Kidney epithelial cell (primary cell): ENCODE measurements at places on chromosomes 6 and 20.

DNA sequence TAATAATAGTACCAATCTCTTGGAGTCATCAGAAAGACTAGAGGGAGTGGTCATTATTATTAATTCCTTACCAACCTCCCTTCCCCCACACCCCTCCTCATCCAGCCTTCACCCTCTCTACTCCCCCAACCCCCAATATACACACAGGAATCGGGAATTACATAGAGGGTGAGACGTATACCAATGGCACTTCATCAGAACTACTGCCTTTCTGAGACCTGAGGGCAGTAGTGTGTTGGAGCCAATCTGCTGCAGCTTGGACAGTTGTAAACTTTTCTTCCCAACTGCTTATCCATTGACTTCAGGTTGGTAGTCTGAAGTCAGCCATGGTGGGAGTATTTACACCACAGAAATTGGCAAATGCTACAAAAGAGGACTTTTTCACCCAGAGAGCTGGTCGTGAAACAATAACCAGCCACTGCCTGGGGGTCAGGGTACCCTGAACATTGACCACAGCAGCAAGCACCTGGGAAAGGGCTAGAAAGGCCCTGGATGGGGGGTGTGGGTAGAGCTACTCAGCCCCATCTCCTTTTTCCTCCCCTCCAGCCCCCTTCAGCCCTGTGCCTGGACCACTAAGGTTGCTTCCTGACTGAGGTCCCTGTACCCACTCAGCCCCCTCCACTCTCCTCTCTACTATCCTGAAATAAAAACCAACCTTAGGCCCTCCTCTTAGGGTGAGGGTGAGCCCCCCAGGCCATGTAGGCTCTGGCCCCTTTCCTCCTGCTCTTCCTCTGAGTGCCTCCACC lies 161.5 kb downstream of the MRPL14 start:
- no peak for DNase-seq

GRCh38 chr6:157133856-157134255 lies 189.5 kb downstream of the TMEM242 start:
- no peak for DNase-seq

- DNase-seq, result no peak
Observed at GRCh38 chr6:146402476-146402875, 141.2 kb upstream of the RAB32 start.

DNA sequence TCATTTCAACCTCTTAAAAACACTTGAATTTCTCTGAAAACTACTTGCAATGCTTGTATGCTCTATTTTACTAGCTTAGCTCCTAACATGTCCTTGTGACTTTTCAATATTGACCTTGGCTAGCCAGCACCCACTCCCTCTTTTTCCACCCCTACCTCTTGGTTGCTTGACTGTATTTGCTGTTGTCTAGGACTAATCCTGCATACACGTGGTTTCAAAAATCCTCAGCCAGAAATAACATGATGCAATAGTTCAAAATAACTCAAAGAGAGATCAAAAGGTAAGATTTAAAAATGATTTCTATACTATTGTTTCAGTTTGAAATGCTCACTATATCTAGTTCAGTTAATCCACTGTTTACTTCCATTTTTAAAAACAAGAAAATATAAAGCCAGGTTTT lies 102.3 kb upstream of the TBX18 start:
- no peak for DNase-seq

GRCh38 chr6:94041945-94042709 lies 622.8 kb upstream of the EPHA7 start:
- DNase-seq, result no peak

DNA sequence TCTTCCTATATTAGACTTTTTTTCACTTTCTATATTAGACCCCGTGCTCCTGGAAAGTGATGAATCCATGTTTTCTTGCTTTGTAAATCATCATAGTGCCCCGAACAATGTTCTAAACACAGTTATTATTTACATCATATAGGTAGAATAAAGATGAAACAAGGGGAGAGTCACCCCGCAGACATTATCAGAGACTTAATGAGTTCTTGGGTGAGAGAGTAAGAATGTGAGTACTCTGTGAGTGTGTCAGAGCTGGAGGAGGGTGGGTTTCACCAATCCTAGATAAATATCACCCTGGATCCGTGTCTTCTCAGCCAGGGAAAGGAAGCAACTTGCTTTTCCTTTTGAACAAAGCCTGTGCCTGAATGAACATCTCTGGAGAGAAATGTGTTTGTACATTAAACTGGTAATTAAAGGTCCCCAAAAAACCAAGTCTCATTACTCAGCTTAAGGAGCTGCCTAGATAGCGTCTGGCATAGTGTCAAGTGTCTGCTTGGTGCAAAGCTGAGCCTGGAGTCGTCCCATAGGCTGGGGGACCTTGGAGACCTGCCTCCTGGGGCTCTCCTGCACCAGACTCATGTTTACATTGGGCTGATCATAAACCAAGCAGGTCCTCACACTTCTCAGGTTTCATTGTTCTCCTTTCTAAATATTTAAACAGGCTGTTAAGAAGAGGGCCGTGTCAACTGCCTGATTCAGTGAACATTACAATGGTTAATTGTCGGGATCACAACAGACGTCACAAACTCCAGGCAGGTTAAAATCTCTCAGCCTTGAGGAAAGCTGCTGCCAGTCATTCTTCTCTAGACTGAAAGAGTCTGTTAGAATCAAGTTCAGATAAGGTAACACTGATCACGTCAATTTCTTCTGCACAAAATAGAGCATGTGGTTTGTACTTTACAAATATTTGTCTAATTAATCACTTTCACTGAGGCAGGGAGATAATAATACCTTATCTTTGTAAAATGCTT lies 179.7 kb upstream of the MYLIP start:
- peak; percentile 77 for DNase-seq

GRCh38 chr20:45138561-45139300 lies 14.5 kb upstream of the WFDC12 start:
- no peak for DNase-seq

- no peak for DNase-seq
Observed at GRCh38 chr6:71619836-71620235, 266.5 kb upstream of the RIMS1 start.

- no peak for DNase-seq
Observed at GRCh38 chr6:75376347-75377024, 91.9 kb upstream of the TMEM30A start.

DNA sequence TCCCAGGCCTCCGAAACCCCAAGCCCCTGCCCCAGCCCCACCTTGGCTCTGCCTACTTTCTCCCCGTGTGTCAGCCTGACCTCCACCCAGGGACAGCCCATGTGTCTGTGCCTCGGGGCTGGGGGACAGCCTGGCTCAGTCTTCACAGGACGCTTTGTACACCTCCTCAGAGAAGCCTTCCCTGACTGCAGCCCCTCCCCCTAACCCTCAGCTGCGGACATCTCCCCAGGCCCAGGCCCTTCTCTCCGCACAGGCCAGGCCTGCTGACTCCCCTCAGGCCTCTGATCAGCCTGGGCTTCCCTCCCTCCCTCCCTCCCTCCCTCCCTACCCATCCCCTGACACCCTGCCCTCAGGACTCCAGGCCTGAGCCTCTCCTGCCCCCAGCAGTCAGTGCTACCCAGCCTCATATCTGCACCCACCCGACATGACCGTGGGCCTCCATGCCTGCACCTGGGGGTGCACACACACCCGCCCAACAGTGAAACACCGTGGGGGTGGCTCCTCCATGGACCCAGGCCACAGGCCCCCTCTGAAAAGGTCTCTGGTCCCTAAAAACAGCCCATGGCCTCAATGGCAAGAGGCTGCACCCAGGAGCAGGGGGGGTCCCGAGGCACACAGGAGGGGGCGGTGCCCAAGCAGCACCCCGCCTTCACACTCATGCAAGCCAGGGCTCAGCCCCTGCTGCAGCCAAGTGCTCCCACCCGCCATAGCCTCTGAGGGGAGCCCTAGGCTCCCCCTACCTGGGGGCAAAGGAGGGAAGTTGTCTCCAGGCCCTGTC lies 12.9 kb downstream of the LAMA5 start:
- no peak for DNase-seq
